ENCODE measurements at places on chromosomes 11 and 22.

DNA sequence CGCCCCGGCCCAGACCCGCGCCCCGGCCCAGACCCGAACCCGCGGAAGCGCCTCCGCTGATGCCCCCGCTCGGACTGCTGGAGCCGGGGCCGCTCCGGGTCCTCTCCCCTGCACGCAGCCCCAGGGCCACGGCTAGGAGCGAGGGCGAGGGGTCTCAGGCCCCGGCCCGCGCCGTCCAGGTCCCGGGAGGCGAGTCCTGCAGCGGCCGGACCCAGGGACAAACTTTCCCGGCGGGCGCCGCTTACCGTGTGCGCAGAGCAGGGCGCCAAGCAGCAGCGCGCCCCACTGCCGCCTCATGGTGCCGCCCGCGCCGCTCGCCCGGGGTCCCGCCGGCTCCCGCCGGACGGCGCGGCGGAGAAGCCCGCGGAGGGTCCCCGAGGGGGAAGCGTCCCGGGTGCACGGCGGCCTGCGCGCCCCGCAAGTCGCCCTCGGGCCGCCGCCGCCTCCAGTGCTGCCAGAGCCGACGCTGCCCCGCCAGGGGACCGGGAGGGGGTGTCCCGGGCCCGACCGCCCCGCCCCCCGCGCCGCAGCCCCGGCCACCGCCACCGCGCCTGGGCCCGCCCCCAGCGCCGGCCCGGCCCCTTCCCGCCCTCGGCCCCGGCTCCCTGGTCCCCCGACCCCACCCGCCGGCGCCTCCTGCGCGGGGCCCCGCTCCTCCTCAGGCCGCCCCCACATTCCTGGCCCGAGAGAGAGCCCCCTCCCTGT lies at the start of gene LRP4:
Gene LRP4 (minus strand): TSS at position 468 of the 705 bp plus-strand sequence. CDS start 171 bp downstream, at position 297.
- DNase-seq: no peak
- H3K27ac ChIP-seq: peak within 1 kb of the TSS; percentile 53
- H3K4me1 ChIP-seq: no peaks in the 10 kb centered on the region
- H3K36me3 ChIP-seq: no peaks in the 10 kb centered on the region
- peak within 1 kb of the TSS; percentile 61 for H3K4me3 ChIP-seq
- no peaks in the 10 kb centered on the region for H3K27me3 ChIP-seq

DNA sequence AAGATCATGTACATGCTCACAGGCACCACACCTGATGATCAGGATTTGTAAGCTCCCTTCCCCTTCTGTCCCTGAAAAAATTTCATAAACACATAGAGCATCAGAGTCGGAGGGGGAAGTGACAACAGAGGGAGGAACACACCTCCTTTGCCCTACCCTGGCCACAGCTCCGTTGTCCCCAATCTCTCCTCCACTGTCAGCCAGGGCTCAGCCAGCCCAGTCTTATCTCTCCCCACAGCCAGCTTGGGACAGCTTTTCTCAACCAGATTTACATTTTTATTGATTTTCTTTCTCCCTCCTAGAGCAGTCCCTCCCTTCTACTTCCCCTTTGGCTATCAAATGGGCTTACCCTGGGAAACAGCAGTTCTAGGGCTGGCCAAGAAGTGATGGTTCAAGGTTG lies 32.1 kb upstream of the TPBGL start:
- no peak for DNase-seq
- H3K36me3 ChIP-seq: no peaks in the 10 kb centered on the region
- H3K27ac ChIP-seq: no peak overlapping the region

DNA sequence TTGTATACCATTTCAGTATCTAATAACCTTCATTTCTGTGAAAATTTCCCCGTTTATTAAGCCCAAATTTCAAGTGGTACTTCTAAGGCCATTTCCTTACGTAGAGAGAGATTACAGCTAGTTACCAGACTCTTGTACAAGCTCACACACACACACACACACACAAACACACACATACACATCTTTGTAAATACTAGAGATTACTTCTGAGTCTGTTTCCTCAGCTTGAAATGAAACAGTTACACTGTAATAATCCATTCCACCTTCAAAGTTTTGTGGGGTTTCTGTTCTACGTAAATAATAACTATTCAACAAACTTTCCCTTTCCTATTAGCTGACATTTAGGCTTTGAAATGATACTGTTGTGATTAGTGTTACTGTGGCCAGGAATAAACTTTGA lies 6.2 kb downstream of the POGLUT3 start:
- H3K27me3 ChIP-seq: no peaks in the 10 kb centered on the region
- H3K27ac ChIP-seq: no peak overlapping the region
- no peak overlapping the region for H3K4me3 ChIP-seq
- DNase-seq: no peak

GRCh38 chr11:45212566-45213315 lies 66.3 kb downstream of the PRDM11 start:
- no peak for DNase-seq
- H3K4me1 ChIP-seq: no peaks in the 10 kb centered on the region
- no peak overlapping the region for H3K4me3 ChIP-seq
- no peaks in the 10 kb centered on the region for H3K36me3 ChIP-seq
- H3K27me3 ChIP-seq: no peaks in the 10 kb centered on the region
- H3K27ac ChIP-seq: no peak overlapping the region

- DNase-seq: no peak
- no peaks in the 10 kb centered on the region for H3K4me1 ChIP-seq
- no peaks in the 10 kb centered on the region for H3K36me3 ChIP-seq
- H3K27ac ChIP-seq: no peak overlapping the region
These were observed 22.9 kb upstream of the RFPL3 start for GRCh38 chr22:32334660-32335365.

DNA sequence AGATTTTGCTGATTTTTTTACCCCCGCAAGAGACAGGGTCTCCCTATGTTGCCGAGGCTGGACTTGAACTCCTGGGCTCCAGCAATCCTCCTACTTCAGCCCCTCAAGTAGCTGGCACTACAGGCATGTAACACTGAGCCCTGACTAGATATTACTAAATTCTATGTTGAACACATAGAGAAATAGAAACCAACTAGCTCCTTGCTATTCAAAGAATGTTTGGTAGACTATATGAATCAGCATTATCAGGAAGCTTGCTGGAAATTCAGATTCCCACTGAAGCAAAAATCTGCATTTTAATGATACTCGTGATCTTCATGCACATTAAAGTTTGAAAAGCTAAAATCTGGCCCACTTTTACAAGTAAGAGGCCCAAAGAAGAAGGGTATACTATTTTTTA lies 11.9 kb downstream of the TMEM41B start:
- H3K4me1 ChIP-seq: no peaks in the 10 kb centered on the region
- H3K27me3 ChIP-seq: no peaks in the 10 kb centered on the region
- H3K27ac ChIP-seq: no peak overlapping the region
- no peak overlapping the region for H3K4me3 ChIP-seq
- H3K36me3 ChIP-seq: no peaks in the 10 kb centered on the region

GRCh38 chr22:44018594-44018993 lies 5.5 kb upstream of the PARVB start:
- no peaks in the 10 kb centered on the region for H3K4me1 ChIP-seq
- H3K4me3 ChIP-seq: no peak overlapping the region
- H3K27me3 ChIP-seq: no peaks in the 10 kb centered on the region
- no peak for DNase-seq
- no peaks in the 10 kb centered on the region for H3K36me3 ChIP-seq

GRCh38 chr11:130407978-130408377 lies 20.4 kb downstream of the ADAMTS8 start:
- DNase-seq: no peak
- H3K27me3 ChIP-seq: no peaks in the 10 kb centered on the region
- no peaks in the 10 kb centered on the region for H3K36me3 ChIP-seq
- H3K4me3 ChIP-seq: no peak overlapping the region
- H3K4me1 ChIP-seq: no peaks in the 10 kb centered on the region

Measured in breast epithelium (tissue), 4 donors.